ENCODE measurements at places on chromosomes 6 and 20.

GRCh38 chr6:170454512-170455285 lies 98.4 kb downstream of the PSMB1 start:
- no peak for DNase-seq

DNA sequence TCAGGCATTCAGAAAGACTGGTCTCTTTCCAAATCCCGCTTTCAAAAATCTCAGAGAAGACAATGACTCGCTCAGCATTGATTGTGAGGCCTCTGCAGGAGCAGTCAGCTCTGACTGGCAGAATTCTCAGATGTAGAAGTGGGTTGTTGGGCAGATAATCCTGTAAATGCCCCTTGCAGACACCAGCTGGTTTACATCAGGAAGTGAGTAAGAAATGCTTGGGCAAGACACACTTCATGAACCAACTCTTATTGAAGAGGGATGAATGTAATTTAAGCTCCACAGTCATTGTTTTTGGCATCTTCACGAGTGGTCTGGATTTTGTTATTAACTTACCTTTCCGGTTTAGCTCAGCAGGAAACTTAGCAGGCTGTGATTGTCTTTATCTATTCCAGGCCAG lies 166.6 kb downstream of the PLCB4 start:
- DNase-seq = no peak

GRCh38 chr6:89214197-89214596 lies 3.0 kb downstream of the GABRR1 start:
- no peak for DNase-seq

DNA sequence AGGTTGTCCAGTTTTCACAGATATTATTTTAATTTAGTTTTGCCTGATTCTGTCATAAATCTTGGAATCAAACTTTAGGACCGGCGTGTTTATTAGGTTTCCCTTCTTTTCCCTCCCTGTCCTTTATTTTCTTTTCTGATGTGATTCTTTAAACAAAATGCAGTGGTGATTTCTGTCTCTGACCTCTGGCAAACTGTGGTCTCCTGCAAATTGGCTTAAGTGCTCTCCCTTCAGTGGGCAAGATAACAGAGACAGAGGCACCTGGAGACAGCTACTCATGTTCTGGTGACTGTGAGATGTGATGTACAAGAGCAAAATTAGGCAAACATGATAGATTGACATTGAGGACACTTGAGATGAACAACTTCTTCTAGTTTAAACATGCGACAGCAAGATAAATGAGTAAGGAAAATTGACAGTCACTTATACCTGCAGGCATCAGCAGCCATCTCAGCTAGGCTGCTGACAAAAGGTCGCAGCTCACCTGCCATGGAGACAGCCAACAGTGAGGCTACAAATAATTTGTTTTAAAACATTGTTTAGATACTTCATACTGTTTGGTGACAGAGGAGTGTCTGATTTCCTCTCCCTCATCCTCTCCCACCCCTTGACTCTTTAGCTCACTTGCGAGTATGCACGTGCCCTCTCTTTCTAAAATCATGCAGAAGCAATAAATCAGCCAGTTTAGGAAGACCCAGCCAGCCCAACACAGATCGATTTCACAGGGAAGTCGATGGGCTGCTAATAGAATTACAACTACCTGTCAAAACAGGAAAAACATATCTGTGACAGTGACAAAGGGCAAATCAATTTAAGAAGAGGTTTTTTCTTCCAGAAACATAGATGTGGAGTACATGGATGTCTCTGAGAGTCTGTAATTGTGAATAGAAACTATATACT lies 63.4 kb upstream of the MAP3K7 start:
- DNase-seq = no peak

DNA sequence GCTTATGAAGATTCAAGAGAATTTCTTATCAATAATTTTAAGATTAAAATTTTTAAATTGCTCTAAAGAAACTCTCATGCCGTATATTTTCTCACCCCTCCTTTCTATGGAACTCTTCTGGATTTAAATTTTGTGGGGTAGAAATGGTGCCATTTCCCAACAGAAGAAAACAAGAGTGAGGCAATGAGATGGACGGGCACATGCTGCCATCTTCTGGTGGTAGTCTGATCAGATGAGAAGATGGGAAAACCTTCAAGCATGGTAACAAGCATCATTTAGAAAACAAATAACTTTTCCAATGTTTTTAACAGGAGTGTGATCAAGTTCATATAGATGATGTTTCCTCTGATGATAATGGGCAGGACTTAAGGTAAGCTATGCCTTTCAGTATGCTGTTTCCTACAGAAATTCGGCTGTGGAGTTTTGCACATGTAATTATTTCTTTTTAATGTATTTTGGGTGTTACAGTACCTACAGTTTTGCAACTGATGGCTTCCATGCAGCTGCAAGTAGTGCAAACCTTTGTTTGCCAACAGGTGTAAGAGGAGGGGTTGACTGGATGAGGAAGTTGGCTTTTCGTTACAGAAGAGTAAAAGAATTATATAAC lies 271.4 kb downstream of the EYA4 start:
- DNase-seq = peak; percentile 8

- DNase-seq = no peak
These were observed 14.2 kb upstream of the BNIP5 start for GRCh38 chr6:36350681-36351571.

DNA sequence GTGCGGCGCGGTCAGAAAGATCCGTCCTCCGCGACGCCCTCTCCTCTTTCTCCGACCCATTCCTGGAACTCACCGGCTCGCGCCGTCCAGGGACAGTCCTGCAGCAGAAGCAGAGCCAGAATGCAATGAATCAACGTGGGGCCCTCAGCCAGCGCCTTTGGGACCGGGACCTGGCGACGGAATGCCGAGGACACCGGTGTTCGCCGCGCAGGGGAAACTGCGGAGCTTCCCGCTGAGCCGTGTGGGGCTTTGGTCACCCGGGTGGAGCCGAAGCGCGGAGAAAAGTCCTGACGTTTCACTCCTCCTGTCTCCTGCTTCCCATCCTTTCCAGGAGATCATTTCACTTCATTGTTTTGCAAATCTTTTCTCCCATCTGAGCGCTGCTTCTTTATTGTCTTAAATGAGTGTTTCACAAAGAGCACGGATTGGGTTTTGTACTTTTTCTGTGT lies 26.5 kb downstream of the ULBP1 start:
- DNase-seq = no peak

DNA sequence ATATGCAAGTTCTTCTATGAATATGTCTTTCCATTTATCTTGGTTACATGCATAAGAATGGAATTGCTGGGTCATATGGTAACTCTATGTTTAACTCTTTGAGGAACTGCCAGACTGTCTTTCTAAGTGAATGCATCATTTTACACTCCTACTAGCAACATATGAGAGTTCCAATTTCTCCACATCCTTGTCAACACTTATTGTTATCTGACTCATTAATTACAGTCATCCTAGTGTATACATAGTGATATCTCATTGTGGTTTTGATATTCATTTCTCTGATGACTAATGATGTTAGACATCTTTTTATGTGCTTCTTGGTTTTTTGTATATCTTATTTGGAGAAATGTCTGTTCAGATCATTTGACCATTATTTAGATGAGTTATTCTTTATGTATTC lies 96.7 kb upstream of the LAMP5 start:
- no peak for DNase-seq

DNA sequence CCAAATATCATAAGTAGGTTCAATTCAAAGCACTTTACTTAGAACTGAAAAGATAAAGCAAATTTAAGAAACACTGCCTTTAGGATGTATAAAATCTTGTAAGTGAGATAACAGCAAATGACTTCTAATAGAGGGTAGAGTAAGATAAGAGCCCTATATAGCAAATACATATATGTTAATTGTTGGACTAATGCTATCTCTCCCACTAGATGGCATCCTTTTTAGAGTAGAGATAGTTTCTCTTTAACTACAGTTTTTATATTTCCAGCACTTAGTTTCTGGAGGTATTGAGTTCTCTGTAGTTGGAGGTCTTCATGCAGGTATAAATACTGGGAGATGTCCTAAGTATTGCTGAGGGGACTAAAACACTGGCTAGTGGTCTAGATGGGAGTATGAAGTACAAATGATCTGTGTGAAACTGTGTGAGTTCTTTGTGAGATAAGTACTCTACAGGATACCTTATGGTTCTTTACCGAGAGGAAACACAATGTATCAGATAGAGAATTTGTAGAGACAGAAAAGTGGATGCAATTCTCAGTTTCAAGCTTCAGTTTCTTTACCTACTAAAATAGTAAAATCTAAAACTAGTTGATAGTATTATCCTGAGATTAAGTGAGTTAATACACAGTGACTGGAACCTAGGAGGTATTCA lies 399.3 kb downstream of the KHDRBS2 start:
- no peak for DNase-seq

DNA sequence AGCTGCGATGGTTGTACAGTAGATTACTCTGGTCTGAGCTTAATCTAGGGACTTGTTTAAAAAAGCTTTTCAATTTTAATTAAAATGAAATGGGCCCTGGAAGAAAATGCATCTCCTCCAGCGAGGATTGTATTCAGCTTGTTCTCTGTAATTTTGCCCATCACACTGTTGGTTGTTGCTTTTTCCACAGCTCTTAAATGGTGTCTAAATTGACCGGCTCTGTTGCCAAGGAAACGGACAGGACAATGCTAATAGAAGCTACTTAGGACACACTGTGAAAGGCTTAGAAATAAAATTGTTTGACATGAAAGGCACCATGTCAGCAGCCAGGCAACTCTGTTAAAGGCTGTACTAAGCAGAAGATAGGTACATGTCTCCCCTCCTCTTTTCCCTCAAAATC lies 116.7 kb upstream of the NRSN1 start:
- DNase-seq = no peak

- no peak for DNase-seq
These were observed at the start of gene VSTM2L for GRCh38 chr20:37902504-37903313. VSTM2L (plus strand) TSS chr20:37903127; CDS start chr20:37903351, 224 bp downstream.

DNA sequence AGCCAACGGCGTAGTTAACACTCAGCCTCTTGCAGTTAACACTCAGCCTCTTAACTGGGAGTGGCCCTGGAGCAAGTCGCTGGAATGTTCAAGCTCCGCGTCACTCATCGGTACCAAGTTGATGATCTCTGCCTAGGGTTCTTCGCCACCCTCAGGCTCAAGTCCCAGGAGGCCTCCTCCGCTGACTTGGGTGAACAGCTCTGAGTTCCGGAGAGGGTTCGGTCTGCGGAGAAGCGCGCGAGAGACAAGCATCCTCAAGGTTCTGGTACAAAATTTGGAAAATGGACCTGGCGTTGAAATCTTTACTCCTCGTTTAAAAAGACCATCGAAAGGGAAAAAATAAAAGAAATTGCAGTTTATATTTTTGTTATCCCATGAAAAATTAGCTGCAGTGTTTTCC lies 876 bp upstream of the DSP start:
- no peak for DNase-seq

DNA sequence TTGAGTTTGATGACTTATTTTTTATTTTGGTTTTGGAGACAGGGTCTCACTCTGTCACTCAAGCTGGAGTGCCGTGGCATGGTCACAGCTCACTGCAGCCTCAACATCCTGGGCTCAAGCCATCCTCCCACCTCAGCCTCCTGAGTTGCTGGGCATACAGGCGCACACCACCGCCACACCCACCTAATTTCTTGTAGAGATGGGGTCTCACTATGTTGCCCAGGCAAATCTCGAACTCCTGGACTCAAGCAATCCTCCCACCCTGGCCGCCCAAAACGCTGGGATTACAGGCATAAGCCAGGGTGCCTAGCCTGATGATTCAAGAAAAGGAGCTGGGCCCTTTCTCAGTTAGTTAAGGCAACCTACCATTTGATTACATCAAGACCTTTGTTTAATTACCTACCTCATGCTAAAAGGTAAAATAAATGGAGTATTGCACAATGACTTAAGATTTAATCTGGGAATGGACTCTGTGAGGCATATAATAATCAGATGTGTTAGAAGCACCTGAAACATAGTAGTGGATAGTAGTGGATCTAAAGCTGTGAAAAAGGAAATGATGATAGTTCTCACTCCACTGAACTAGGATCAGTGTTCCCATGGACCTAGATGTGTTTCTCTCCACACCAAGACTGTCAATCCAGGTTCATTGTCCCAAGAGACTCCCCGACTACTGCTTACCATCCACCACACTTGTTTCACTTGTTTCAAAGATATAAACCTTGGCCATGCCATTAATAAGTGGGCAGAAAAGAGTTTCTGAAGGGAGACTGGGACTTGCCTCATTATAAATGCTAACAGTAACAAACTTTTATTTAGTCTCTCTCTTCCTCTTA lies 2.1 kb downstream of the TNFRSF21 start:
- DNase-seq = no peak

GRCh38 chr20:51393571-51393970 lies 148.9 kb downstream of the NFATC2 start:
- no peak for DNase-seq

- DNase-seq = no peak
These were observed 27.1 kb downstream of the PARD6B start for GRCh38 chr20:50758469-50758868.

- no peak for DNase-seq
These were observed 418.3 kb upstream of the POU3F2 start for GRCh38 chr6:98416027-98416426.

All from nucleus accumbens (tissue), 56 donors.